Ureter (tissue), 1 donor: ENCODE measurements at places on chromosomes 6 and 20. TPM values are rescaled to one million over a fixed set of nuclear protein-coding genes. Genes with fewer than 3 reads are reported as not detected.

The GPR63 gene
- total RNA-seq = 1.4 TPM

The TPMT gene
- total RNA-seq = 9.5 TPM

The PDE7B gene
- 18.4 TPM for total RNA-seq

The SMIM28 gene
- total RNA-seq = not detected

The PRR18 gene
- total RNA-seq = 0.23 TPM

The NINL gene
- 11.3 TPM for total RNA-seq

The ZC2HC1B gene
- not detected for total RNA-seq

The MDN1 gene
- 51.2 TPM for total RNA-seq

The GTSF1L gene
- not detected for total RNA-seq

The TBCC gene
- 16.5 TPM for total RNA-seq

The CCM2L gene
- 8.2 TPM for total RNA-seq

The IRF4 gene
- total RNA-seq = 12.1 TPM

The RAD21L1 gene
- not detected for total RNA-seq

DNA sequence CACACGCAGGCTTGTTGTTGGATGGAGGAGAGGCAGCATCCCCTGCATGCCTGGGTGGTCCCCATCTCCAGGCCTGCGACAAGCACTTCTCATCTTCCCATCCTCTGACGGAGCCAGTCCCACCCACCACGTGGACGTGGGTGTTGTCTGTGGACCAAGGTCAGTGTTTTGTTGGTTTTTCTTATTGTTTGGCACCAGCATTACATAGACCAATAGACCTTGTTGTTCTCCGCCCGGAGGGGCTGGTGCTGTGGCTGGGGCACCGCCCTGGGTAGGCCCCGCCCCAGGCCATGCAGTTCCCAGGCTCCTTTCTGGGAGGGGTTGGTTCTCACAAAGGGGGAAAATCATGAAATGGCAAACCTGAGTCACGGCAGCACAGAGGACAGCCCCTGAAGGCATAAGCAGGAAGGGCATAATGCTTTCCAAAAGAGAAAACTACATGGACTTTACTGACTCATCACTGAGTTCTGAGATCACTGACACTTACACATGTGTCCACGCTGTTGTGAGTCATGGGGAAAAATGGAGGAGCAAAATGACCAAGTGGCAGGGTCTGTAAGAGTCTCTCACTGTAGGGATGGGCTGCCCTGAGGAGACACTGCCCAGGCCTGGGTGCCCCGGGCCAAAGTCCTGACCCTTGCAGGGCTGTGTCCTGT, 90.8 kb downstream of the THBS2 start:
- DNase-seq = peak; percentile 50

DNA sequence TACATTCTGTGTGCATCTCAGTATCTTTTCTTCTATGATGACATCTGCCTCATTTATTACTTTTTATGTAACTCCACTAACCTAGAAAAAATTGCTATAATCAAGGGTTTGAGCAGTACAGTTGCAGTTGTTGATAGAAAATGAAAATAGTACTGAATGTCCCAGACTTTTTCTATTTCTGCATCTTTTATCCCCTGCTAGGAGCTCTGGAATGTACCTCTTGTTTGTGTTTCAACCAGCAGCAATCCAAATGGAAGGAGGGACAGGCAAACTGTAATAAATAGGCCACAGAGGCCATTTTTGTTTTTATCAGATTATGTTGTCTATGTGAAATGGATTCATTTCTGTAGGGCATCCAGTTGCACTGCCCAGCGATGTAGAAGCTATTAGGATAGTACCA, 536.9 kb downstream of the KIF16B start:
- DNase-seq = no peak

DNA sequence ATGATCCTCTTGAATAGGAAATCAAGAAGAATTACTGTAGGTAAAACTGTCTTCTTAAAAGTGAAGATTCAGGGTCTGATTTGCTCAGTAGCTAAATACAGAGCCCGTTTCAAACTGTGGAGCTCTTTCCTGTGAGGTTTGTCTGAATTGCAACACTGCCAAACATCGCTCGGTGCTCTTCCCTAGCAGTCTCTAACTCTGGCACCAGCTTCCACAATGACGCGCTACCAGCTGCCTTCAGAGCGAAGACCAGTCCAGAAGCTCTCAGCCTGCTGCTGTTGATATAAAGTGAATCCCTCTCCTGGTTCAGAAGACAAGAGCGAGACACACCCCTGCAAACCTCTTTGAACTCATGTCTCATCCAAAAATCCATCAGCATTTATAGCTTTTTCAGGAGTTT, 447.0 kb downstream of the LMBRD1 start:
- DNase-seq = peak; percentile 44

GRCh38 chr6:160431226-160431625, 83.0 kb downstream of the SLC22A3 start:
- DNase-seq = no peak

DNA sequence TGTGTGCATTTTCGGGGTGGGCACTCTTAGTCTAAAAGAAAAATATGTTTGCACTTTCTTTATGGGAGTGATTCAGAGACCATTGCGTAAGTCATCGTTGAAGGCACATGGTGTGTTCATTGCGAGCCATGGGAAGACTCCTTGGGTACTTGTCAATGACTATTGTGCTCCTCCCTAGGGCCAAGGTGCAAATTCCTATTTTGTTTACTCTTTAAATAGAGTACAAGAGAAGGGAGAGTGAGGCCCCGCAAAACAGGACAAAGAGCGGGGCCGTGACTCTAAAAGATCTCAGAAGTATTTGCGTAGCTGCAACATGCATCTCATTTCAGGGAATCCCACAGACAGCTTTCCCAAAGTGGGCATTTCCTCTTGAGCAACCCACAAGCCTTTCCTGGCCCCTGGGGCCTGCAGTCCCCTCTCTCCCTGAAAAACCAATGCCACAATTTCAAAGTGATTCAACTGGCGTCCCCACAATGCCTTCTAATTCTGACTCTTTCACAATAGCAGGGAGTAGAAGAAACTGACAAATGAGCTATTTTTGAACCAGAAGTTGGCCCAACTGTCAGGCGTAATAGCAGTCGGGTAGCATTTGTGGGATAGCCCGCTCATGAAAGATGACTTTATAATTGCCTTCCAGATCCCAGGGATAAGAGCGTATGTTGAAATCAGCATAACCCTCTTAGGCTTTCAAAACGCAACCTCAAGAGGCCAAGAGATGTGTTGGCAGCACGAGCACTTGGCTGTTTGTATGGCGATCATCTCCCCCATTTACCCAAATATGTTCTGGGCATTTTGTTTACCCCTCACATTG, 277.9 kb upstream of the BMP2 start:
- DNase-seq = no peak

- DNase-seq = no peak
These were observed 72.4 kb upstream of the ZMYND8 start for GRCh38 chr20:47428851-47429336.

DNA sequence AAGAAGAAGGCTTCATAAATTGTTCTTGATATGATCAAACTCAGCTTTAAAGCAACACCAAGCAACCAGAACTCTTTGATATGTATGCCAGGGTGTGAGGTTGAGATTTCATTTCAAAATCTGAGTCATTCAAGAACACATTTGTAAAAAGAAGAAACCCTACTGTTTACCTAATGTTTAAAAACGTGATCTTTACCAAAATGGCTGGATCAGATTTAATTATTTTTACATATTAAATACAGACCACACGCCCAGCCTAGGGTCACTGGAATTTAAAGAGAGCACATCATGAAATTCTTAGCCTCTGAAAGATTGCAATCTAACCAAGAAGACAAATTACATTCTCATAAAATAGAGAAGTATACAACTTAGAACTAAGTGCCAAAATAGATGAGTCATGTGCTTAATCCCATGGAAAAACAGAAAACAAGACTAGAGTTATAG, 206.8 kb upstream of the SMLR1 start:
- DNase-seq = no peak

GRCh38 chr6:87431263-87431662, 23.5 kb downstream of the CFAP206 start:
- DNase-seq = no peak

DNA sequence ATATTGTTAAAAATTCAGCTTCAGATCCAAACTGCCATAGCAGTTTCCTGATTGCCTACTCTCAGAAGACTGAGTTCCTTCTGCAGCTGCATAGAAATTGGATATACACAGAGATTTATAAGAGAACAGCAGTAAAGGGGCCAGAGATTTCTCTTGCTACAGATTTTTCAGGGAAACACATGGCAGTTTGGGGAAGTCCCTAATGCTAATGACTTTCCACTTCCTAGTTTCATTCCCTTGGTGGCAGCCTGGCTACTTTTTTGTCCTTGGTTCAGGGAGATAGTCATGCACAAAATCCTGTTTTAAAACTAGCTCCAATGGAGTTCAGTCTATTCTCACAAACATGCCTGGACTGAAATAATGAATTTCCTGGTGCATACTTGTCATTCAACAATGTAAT, 125.3 kb upstream of the PLCB4 start:
- DNase-seq = no peak

- DNase-seq = no peak
These were observed 163.1 kb downstream of the IBTK start for GRCh38 chr6:82084324-82084920.

- DNase-seq = no peak
These were observed 33.9 kb downstream of the JAG1 start for GRCh38 chr20:10639737-10640556.

DNA sequence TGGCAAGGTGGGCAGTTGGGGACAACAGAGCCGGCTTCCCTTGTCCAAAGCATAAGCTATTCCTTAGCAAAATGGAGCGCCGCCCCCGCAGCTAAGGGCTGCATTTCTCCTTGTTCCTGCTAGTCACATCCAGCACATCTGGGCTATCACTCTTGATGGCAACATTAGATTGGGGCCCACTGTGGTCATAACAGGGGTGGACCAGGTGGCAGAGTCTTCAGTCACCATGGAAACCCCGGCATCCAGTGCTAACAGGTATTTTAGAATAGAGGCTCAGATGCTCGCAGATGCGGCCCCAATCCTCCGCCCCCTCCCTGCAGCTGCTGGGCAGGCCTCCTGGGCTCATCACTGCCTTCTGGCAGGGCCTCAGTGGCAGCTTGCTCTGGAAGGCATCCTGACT, 168.2 kb upstream of the PROKR2 start:
- DNase-seq = no peak

- DNase-seq = peak; percentile 41
These were observed 117.6 kb downstream of the JPH2 start for GRCh38 chr20:44069203-44070011.

DNA sequence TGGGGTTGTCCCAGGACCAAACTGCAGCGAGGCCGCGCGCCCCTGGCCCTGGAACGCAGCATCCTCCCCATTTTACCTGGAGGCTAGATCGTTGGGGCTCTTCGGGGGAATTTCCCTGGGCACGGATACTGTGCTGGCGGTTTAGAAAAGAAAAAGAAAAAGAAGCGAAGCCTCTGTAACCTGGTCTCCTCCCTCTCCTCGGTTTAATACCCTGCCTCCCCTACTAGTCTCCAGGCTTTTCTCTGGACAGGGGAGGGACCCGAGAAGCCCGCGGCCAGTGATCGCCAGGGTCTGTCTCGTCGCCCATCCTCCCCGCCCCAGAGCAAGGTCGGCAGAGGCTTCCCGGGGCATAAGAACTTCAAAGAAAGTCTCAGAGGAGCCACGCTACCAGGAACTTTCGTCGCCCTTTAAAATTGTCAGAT, 6.1 kb upstream of the LAMP5 start:
- no peak for DNase-seq

DNA sequence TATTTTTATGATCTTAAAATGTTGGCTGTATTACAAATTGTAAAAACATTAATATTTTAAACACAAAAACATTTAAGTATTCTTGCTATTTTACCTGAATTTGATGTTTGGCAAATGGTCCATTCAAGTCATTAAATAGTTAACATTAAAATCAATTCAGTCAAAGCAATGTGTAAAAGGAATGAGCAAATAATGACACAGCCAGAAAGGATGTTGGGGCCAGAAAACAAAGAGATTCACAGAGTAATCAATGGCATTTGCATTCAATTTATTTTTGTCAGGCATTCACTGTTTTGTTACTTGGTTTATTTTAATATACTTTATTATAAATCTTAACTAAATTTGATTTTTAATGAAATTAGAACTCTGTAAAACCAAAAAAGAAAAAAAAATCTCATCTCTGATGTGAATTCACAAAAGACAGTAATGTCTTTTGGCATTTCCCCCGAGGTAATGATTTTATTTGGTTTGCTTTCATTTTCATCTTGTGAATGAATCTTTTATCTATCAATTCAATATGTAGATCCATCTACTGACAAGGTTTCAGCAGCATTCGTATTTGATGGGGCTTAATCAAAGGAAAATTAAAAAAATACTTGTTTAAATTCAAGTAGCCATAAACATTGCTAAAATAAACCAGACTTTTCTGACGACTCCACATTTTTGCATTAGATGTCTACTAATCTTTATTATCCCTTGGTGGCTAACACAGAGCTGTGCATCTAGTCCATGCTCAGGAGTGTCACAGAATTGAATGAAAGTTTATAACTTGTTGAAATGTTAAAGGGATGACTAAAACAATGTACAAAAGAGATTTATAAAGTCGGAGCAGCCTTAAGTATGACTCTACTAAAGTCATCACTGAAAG, 866.7 kb upstream of the GJE1 start:
- DNase-seq = no peak

DNA sequence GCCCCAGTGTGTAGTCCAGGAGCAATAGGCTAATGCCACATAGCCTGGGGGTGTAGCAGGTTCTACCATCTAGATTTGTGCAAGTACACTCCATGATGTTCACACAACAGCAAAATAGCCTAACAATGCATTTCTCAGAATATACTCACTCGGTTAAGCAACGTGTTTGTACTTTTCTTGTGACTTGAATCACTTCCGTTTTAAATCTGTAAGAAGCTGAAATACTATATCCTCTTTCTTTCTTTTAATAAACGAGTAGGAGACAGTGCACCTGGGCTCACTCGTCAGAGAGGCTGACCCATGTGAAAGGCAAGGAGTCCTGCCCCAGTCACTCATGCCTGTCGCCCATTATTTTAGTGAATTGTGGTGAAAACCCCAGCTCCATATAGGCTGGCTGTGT, 201.6 kb downstream of the FOXA2 start:
- DNase-seq = no peak

- no peak for DNase-seq
These were observed 140.5 kb upstream of the SYNDIG1 start for GRCh38 chr20:24328901-24329300.

DNA sequence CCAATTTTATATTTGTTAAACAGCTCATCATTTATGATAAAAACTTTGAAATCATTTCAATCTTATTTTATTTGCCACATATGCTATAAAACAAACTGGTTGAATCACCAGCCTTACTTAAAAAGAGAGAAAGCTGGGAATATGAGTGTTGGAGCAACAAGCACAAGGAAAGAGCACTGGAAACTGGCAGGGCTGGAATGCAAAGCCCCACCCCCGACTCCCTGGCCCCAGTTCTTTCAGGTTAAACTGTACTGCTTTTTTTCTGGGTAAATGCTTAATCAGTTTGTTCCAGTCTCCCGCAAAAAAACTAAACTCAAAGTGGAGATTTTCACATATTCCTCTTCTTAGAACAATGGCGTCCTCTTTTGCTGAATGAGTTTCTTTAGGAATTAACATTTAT, 433.8 kb upstream of the NOX3 start:
- DNase-seq = no peak

GRCh38 chr20:62585461-62585970, 56.8 kb upstream of the SLCO4A1 start:
- no peak for DNase-seq
